ENCODE measurements at places on chromosomes 16 and 17.

GRCh38 chr16:19167710-19168370, at the start of gene SYT17:
SYT17 (plus strand) TSS chr16:19168240; CDS start chr16:19168647, 407 bp downstream.
- peak; percentile 70 for DNase-seq

GRCh38 chr17:43620581-43620980, 41.1 kb downstream of the MEOX1 start:
- DNase-seq, result no peak

DNA sequence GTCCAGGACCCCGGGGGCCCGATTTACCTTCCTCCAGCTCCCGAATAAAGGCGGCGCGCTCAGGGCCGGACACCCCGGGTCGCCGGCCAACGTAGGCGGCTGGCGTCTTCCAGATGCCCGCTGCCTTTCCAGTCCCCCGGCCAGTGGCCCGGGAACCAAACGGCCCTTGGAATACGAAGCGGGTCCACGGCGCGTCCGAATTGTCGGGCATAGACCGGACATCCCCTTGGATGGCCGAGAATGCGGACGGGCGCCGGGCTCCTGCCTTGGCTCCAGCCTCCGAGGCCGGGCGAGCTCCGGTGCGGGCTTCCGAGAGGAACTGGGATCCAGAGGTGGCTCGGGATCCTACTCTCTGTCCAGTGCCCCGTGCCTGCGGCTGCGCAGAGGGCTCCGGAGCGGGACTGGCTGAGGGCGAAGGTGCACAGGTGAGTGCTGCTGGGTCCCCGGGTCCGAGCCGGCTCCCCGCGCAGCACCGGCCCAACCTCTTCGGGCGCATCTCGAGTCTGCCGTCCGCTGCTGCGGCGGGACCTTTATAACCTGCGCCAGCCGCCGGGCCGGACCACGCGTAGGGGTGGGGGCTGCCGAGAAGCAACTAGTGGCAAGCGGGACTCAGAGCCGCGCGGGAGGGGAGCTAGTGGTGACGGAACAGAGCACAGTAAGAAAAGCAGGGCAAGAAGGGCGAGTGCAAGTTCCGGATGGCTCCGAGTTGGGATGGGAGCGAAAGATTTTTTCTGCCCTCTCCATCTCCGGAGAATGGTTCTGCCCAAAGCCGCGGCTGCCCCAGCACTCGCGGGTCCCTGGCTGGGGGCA, at the start of gene HAP1:
Gene HAP1, minus strand, starts transcription at position 505 of the 810 bp plus-strand sequence. Its CDS starts 9 bp downstream, at position 496.
- no peak for DNase-seq

DNA sequence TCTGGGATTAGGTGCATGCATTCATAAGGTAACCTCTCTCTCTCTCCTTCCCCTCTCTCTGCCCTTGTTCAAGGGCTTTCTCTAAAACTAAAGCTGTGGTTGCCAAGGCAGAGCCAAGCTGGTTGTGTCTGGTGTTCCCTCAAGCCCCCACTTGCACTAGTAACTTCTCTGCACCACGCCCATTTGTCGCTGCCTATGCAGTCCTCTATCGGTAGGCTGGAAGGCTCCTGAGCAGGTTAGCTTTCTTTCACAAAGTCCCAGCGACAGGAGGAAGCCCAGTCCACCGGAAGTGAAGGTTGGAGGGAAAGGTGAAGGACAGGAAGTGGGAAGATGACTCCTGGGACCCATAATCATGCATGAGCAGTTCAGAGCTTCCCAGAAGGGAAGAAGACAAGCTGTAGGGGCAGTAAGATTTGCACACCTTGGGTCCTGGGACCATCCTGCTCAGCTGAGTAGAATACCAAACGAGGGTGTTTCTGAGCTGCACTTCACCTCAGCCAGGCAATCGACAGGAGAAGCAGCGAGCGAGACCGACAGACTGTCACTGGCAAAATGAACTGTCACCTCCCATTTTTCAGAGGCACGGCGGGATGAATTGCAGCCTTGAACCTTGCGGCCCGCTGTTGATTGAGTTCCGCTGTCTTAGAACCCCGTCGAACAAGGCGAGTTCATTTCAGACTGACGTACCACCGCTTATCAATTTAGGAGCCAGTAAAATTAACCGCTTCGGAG, 14.7 kb upstream of the SKAP1 start:
- DNase-seq, result peak; percentile 40

DNA sequence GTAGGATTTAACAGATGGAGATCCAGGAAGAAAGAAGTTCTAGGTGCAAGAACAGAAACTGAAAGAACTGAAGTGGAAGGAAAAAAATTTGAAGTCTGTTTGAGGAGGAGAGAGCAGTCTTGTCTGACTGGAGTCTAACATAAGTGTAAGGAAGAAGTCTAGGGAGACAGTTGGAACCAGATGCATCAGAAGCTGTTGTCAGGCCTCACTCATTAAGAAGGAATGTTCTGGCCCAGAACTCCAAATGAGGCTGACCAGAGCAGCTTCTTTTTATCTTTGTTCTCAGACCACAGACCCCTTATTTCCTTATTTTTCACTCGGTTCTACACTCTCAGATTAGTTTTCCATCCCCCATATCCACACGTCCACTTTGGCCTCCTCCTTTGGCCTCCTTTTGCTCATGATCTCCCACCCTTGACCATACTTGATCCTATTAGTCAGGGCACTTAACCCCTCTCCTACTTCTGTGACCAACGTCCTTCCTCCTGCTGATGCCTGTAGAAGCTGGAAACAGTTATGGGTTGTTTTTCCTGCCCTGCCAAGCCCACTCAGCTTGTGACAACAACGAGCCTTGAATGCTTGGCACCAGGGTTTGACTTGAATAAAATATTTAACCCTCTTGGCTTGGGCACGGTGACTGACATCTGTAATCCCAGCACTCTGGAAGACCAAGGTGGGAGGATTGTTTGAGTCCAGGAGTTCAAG, 7.0 kb upstream of the MYH2 start:
- no peak for DNase-seq

DNA sequence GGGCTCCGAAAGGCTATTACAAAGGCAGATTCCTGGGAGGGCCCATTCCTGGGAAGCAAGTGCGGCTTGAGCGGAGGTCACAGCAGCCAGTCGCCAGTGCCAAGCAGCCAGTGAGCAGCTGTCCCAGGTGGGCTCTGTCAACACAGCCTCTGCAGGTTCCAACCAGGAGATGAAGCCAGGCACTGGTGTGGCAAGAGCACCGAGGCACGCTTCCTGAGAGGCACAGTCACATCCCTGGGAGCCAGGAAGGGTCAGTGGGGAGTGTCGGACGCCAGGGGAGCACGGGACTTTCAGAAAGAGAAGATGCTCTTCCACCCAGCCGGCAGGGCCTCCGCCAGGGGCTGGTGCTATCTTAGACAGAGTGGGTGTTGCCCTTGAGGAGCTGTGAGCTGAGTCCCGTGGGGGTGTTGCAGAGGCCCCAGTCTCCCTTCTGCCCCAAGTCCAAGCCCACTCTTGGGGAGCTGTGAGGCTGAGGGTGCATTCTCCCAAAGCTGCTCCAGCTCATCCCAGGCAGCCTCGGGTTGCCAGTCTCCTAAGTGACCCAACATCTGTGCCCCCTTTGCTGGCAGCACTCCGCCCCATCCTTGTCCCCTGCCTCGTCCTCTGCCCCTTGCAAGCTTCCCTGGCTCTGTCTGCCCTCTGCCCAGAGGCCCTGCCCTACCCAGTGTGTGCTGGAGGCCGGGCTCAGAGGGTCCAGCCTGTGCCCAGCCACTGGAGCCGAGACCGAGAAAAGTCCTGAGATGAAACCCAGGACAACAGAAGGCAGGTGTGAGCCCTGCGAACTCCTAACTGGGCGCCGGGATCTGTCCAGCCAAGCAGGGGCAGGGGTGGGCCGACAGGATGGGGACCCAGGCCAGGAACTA, 6.6 kb downstream of the UBALD1 start:
- DNase-seq, result no peak

GRCh38 chr16:11066261-11066870, 122.0 kb downstream of the CLEC16A start:
- DNase-seq, result no peak

- DNase-seq, result no peak
Observed at GRCh38 chr16:52488837-52489289, 58.1 kb downstream of the TOX3 start.

DNA sequence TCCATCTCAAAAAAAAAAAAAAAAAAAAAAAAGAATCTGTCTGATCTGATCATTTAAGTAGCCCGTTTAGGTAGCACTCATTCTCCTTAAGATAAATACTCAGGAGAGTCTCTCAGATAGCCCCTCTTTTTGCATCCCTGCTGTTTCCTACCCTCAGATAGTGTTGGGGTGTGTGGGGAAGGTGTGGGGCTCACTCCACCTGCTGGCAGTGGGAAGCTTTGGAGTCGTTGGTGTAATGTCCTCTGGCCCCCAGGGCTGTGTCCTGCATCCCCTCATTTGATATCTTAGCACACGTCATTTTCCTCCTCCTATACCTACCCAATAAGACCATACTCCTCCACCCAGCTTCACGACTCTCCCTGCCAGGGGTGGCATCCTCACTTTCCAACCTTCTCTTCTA, 20.5 kb upstream of the MYH10 start:
- no peak for DNase-seq

DNA sequence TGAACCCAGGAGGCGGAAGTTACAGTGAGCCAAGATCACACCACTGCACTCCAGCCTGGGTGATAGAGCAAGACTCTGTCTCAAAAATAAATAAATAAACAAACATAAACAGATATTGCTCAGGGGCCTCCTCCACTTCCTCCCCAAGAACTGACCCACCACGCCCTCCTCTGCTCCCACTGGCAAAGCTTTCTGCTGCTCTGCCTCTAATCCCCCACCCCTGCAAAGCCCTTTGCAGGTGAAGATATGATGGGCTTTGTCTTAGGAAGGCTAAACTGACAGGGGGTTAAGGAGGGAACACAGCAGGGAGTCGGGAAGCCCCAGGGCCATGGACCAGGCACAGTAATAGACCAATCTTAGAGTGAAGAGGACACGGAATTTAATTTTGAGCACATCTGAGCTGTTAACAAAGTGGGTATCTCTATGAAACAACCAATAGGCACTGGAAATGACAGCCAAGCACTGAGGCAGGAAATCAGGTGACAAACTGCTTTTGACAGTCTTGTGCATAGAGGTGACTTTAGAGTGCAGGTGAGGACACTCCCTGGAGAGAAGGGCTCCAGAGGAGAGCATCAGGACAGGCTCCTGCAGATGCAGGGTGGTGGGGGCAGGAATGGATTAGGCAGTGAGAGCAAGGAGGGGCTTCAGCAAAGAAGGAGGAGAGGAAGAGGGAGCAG, 6.4 kb upstream of the CD300LD start:
- DNase-seq, result no peak

DNA sequence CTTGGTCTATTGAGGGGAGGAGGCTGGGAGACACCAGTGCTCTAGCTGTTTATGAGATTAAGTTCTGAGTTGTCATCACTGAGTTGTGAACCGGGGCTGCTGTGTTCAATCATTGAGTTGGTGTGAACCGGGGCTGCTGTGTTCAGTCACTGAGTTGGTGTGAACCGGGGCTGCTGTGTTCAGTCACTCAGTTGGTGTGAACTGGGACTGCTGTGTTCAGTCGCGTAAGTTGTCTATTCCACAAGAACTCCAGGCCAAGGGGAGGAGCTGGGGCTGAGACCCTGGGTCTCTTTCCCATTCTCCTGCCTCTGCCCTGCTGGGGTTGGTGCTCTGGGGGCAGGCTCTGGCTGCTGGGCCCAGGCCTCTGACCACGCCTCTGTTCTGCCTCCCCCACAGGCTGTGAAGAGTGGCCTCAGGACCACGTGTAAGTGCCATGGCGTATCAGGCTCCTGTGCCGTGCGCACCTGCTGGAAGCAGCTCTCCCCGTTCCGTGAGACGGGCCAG, 24.5 kb downstream of the WNT9B start:
- no peak for DNase-seq

DNA sequence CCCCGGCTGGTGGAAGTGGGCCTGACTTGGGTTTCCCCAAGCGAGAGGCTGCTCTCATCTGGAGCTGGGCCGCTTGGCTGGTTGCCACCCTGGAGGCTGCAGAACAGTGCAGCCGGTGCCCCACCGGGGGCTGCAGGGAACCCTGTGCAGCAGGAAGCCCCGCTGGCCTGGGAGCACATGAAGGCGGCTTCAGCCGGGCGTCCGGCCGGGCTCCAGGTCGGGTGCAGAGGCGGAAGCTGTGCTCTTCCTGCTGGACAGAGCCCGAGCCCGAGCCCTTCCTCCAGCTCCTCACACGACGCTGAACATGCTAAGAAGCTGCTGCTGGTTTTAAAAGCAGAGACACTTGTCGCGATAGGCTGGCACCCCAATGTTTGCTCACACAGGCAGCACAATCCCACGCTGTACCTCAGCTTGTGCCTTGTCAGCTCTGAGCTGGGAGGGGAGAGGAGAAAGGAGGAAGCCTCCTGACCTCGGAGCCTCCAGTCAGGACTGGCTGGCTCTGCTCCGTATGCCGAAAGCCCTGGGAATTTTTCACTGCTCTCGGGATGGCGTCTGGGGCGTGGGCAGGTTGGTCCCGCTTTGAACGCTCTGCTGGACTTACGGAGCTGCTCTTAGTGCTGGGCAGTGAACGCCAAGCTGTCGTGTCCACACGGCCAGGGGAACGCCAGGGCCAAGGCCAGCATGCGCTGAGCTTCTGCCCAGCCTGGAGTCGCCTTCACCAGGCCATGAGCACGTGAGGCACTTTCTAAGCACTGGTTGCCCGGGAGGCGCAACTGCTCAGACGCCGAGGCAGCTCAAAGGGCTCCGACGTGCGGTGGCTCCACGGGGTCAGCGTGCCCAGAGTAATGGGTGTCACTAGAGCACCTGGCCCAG, 8.8 kb downstream of the CDK5R1 start:
- no peak for DNase-seq

GRCh38 chr17:77667478-77667877, 291.0 kb upstream of the TNRC6C start:
- no peak for DNase-seq

- DNase-seq, result no peak
Observed at GRCh38 chr17:77087650-77088454, 52.9 kb upstream of the SEC14L1 start.

- DNase-seq, result no peak
Observed at GRCh38 chr17:5254903-5255521, 20.4 kb upstream of the SCIMP start.

DNA sequence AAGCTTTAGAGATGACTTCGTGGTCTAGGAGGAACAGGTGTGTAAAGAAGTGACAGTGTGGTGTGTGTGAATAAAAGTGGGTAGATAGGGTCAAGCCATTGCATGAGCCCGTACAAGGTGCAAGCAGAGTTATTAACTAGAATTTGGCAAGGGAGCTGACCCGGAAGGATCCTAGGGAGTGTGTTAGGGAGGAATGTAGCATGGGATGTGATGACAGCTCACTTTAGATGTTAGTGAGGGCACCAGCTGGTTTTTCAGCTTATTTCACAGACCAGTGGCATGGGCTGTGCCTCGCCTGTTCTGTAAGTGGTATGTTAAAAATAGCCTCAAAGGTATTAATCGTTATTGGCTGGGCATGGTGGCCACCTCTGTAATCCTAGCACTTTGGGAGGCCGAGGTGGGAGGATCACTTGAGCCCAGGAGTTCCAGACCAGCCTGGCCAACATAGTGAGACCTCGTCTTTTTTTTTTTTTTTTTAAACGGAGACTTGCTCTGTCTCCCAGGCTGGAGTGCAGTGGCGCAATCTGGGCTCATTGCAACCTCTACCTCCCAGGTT, 8.3 kb downstream of the ANKRD40CL start:
- DNase-seq, result no peak

Data from activated CD4-positive, alpha-beta T cell treated with anti-CD3 and anti-CD28 coated beads, Interleukin-2, Interleukin-6, amounts not matched to agents 100 ng/mL and 50 ng/mL, durations not matched to agents 16 hours and 8 hours (primary cell).